Heart right ventricle (tissue), 16 donors: ENCODE measurements at places on chromosomes 1 and 21. TPM values are rescaled to one million over a fixed set of nuclear protein-coding genes. Genes with fewer than 3 reads are reported as not detected.

Gene AADACL4
- polyA plus RNA-seq, result not detected

Gene CDCA8
- polyA plus RNA-seq, result 0.29 TPM

Gene IL20
- polyA plus RNA-seq, result not detected

Gene BGLAP
- polyA plus RNA-seq, result 0.39 TPM

Gene DPYD
- polyA plus RNA-seq, result 4.1 TPM

Gene LRRC53
- polyA plus RNA-seq, result not detected

Gene RNF19B
- 7.0 TPM for polyA plus RNA-seq

Gene KANK4
- polyA plus RNA-seq, result 0.04 TPM

Gene ALPL
- polyA plus RNA-seq, result 21.1 TPM

GRCh38 chr1:32151319-32151787, 28.1 kb upstream of the TXLNA start:
- no peak for DNase-seq

- no peak for DNase-seq
These were observed 630.4 kb downstream of the PTPRC start for GRCh38 chr1:199269241-199269640.

DNA sequence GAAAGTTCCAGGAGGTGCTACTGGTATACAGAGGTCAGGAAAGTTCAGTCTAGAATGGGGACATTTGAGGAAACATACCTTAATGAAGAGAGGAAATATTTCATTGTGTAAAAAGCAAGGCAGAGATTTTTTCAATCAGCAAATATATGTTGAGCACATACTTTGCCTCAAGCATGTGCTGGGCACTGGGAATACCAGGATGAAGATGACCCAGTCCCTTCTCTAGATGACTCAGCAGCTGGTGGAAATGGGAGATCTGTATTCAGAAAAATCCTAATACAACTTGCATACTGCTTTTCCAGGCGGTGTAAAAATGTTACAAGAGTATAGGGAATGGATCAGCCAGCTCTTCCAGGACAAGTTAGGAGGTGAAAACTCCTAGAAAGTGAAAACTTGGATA, 229.3 kb downstream of the FGGY start:
- DNase-seq, result no peak

DNA sequence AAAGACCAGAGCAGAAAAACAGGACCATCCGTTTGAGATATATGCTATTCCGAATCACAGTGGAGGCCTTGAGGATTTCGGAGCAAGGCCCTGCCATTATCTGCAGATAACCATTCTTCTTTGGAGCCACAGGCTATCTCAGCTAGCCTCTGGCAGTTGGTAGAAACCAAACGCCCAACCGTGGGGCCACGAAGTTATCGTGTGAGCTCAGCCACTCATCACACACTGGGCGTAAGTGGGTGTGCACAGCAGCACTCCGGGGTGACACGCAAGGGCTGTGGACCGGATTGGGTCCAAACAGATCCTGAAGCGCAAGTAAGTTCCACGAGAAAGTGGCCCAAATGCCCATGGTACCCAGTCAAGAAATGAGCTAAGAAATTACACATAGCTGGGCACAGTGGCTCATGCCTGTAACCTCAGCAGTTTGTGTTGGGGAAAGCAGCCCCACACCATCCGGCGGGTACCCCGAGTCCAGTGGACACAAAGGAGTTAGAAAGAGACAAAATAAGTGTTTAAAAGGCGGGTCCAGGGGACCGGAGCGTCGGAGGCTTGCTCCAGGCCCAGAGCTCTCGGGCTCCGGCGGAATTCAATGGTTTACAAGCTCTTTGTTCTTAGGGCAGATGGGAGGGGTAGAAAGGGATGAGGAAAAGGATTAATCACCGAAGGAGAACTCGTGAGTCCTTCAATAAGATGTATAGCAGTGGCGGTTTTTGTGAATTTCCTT, 130.6 kb downstream of the LIPI start:
- DNase-seq, result no peak

- no peak for DNase-seq
These were observed 40.4 kb downstream of the SKI start for GRCh38 chr1:2268285-2269056.

GRCh38 chr1:237671262-237671661, 219.5 kb downstream of the ZP4 start:
- no peak for DNase-seq

DNA sequence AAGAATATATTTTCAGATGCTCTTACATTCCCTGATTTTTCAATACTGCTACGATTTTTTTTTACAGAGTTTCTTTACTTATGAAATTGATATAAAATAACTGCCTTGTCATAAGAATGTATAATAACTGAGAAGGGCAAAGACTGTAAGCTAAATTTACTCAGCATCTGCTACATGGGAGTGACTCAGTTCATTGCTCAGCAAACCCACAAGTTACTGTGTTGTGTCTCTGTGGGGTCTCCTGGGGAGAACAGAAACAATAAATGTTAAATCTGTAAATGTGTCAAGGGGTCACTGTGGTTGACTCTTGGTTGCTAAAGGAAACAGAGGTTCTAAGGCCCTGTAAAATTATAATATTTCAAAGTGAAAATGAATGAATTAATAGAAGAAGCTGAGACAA, 210.3 kb upstream of the CACYBP start:
- DNase-seq, result no peak

- DNase-seq, result no peak
These were observed 1.5 kb downstream of the LSS start for GRCh38 chr21:46226920-46227599.

- DNase-seq, result no peak
These were observed 60.5 kb upstream of the PRMT6 start for GRCh38 chr1:106995970-106996369.

- DNase-seq, result no peak
These were observed 80.0 kb downstream of the CAMK2N1 start for GRCh38 chr1:20405893-20406604.

DNA sequence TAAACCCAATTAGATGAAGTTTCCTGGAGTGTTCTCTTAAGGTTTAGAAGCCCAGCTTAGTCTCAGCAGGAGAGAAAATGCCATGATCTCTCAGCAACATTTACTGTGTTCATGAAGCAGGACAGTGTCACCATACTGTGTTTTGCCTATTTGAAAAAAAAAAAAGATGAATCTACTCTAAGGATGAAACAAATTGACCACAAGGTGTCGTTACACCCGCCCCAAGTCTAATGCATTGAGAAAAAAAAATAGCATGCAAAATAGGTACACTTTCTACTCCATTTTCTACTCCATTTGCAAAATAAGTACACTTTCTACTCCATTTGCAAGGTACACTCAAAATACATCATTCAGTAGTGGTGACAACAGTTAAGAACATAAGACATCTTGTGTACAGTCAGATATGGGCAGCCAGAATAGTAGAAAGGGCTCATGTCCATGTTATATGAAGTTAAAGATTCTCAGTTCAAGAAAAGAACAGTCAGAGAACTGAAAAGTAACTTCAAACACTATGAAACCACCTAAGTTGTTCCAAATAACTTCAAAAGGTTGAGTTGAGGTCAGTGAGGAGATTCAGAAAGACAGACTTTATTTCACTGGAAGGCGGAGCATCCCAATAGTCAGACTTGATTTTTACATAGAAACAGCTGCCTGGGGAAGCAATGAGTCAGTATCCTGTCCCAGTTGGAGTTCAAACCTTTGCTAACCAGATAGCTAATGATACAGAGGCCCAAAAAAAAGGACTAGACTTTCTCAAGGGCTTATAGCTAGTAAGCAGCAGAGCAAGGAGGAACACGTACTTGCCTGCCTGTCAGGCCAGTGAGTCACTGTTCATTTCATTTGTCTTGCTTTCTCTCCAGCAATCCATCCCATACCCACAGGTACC, 13.3 kb downstream of the PLPPR5 start:
- DNase-seq, result no peak

DNA sequence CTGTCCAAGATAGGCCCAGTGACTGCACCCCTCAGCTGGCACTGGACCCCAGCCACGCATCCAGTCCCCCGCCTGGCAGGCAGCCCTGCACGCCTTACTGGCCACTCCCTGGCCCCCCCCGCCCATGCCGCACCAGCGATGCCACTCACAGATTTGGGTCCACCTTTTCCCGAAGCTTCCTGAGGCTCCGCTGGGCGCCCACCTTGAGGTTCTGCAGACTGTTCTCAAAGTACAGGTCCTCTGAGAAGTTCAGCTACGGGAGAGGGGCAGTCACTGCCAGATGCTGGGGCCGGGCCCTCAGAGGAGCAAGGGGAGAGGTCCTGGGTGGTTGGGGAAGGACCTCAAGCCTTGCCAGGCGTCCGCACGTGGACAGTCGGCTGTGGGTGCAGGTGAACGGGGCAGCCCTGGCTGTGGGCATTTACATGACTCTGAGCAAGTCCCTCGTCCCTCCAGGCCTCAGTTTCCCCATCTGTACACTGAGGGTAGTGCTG, 8.1 kb downstream of the PRXL2B start:
- DNase-seq, result peak; percentile 20

DNA sequence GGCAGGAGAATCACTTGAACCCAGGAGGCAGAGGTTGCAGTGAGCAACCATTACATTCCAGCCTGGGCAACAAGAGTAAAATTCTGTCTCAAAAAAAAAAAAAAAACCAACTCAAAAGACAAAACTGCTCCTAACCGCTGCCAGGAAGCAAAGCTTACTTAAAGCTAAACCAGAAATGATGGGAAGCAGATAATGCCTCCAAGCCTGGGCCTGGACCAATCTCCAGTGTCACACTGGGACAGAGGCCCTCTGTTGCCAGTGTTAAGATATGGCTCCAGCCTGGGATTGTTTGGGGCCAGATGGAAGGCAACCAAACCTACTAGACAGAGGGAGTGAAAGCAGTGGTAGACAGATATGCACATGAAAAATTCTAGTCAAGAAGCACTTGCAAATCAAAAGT, 36.9 kb downstream of the NSL1 start:
- DNase-seq, result peak; percentile 12

DNA sequence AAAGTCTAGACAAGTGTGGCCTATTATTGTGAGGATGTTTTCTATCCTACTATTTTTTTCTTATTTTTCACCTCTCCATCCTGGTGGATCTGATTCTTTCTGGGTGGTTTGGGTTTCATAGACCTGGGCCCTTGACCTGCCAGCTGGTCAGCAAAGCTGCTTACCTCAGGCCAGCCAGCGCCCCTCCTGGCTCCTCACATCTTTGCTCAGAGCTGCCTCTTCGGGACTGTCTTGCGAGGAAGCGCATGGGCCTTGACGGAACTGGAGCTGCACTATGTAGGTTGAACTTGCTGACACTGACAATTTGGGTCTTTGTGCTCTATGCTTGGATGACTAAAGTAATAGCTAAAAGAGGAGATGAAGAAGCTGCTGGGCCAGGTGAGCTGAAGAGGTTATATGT, 138.5 kb upstream of the SYT6 start:
- no peak for DNase-seq

GRCh38 chr1:159853417-159854115, 8.9 kb downstream of the VSIG8 start:
- DNase-seq, result no peak

DNA sequence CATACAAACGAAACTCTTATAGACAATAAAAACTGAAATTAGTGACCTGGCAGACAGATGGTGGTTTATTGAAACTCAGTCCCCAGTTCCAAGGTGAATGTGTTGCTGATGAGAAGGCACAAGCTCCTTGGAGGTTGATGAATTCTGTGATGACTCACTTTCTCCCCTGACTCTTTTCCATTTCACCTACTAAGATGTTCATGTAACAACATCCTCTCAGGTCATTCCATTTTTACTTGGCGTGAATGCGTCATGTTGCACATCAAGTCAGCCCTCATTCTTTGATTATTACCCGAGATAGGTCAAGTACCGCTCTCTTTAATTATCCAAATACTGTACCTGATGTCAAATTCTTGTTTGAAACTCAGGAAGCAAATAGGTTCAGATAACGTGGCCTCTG, 10.1 kb upstream of the IL10RB start:
- DNase-seq, result no peak

- DNase-seq, result no peak
These were observed 29.4 kb upstream of the MX1 start for GRCh38 chr21:41396558-41397075.

GRCh38 chr1:115251856-115252255, 86.2 kb downstream of the NGF start:
- no peak for DNase-seq

DNA sequence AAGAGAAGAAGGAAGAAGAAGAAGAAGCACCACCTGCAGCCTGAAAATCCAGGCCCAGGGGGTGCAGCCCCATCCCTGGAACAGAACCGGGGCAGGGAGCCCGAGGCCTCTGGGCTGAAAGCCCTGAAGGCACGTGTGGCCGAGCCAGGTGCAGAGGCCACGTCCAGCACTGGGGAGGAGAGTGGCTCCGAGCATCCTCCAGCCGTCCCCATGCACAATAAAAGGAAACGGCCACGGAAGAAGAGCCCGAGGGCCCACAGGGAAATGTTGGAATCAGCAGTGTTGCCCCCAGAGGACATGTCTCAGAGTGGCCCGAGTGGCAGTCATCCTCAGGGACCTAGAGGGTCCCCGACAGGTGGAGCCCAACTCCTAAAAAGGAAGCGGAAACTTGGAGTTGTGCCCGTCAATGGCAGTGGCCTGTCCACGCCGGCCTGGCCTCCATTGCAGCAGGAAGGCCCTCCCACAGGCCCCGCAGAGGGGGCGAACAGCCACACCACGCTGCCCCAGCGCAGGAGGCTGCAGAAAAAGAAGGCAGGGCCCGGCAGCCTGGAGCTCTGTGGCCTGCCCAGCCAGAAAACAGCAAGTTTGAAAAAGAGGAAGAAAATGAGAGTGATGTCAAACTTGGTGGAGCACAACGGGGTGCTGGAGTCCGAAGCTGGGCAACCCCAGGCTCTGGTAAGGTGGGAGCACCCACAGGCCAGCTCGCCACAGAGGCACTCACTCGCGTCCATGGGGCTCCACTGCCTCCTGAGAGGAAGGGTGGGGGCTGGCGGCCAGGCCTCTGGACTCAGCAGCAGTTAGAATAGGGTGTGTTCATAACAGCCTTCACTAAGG, 28.4 kb downstream of the RRP1B start:
- DNase-seq, result no peak

DNA sequence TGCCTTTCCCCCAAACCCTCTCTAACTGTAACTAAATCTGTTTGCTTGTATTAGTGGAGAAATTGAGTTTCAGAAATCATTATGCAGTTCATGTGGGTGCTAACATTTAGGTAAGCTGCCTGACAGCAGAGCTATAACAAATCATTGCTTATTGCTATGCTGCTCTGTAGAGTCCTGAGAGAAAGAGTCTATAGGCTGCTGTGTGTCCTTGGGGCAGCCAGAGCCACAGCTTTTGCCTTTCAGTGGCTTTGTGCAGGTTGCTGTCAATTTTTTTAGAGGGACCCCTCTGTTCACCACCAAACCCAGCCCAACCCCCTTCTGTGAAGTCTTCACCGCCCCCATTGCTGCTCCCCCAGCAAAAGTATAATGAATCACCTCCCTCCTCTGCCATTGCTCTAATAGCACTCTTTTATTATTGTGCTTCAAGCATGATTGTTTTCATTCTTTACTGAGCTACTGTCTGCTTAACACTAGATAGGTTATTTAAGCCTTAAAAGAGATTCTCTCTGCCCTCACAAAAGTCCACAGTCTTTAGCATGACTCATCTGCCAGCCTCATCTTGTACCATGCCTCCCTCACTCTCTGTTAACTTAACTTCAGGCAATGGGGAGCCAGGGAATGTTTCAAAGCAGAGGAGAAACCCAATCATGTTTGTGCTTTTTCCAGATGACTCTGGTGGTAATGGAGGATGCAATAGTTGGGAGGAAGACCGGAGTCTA, 38.6 kb downstream of the DIRAS3 start:
- no peak for DNase-seq

GRCh38 chr1:101482306-101482705, 245.5 kb downstream of the S1PR1 start:
- DNase-seq, result no peak
